ENCODE measurements at places on chromosomes 4 and X.

DNA sequence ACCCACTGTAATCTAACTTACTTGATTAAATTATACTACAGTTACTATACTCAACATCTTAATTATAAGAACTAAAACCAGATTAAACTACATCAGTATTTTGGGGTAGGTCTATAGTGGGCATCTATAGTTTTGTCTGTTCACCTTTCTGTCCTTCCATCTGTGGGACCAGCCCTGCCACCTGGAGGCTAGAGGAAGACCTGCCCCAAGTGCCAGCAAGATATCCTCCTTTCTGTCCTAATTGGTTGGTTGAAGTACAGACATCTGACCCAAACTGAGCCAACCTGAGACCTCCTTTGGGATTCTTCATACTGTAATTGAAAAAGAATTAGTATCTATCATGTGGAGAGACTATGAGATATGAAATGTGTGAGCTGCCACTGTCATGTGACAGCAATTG is 172.2 kb upstream of the TLL1 start:
- DNase-seq = no peak

DNA sequence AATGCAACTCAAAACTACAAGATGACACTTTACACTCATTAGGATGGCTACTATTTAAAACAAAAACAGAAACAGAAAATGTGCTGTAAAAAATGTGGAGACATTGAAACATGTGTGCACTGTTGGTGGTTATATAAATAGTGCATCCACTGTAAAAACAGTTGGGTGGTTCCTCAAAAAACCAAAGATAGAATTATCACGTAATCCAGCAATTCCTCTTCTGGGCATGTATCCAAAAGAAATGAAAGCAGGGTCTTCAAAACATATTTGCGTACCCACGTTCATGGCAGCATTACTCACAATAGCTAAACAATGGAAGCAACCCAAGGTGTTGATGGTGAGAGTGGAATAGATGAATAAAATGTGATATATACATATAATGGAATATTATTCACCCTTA is 967.2 kb downstream of the TRAM1L1 start:
- no peak for DNase-seq

GRCh38 chr4:112279025-112279881 is 6.5 kb downstream of the TIFA start:
- DNase-seq = no peak

GRCh38 chr4:120749445-120750151 is 172.9 kb downstream of the PRDM5 start:
- DNase-seq = no peak

GRCh38 chr4:14345356-14345775 is 656.9 kb upstream of the CPEB2 start:
- DNase-seq = peak; percentile 66

DNA sequence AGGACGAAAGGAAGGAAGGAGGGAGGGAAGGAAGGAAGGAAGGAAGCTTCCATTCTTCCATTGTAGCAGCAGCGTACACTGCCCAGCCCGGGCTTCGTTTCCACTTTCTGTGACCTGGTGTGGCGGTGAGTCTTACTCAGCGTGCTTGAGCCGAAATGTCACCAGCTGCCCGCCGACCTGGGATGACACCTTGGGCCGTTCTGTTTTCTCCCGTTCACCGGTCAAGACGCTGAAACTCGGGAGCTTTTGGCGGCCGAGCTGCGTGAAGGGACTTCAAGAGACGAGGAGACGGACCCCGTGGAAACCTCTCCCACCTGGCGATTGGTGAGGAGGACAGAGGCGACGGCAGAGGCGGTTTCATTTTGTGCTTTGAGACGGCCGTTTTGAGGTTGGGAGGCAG is 47.1 kb upstream of the PPP2R3B start:
- DNase-seq = no peak

DNA sequence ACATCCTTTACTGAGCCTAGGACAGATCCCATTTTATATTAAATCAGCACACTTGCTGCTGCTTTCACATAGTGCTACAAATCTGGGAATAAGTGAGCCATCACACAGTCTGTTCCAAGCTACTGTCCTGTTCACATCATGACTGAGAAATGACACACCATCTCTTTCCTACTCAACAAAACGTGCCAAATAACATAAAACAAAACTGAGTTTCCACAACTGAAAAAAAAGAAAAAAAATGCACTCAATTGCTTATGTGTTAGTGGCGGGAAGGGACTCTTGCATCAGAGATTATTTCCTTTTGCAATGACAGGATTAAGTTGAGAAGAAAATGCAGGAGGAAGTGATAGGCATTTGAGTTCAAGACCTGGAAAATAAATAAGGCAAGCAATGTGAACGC is 109.0 kb downstream of the SHROOM4 start:
- DNase-seq = peak; percentile 20
